Myocyte (in vitro differentiated cells): ENCODE measurements at places on chromosomes 2 and 18. TPM values are rescaled to one million over a fixed set of nuclear protein-coding genes. Genes with fewer than 3 reads are reported as not detected.

The STEAP3 gene
- total RNA-seq, result 60.7 and 75.7 TPM in 2 replicates

The CXCR1 gene
- total RNA-seq, result not detected in 2 replicates

The LYG1 gene
- total RNA-seq, result 1.3 TPM in 1 of 2 replicates, not detected in the other

The POTEJ gene
- not detected in 2 replicates for total RNA-seq

The TGFA gene
- 0.19 and 0.21 TPM in 2 replicates for total RNA-seq

The RHOB gene
- total RNA-seq, result 84.0 and 150 TPM in 2 replicates

The COL5A2 gene
- 278 and 285 TPM in 2 replicates for total RNA-seq

The ABCG8 gene
- total RNA-seq, result not detected in 2 replicates

The RBMS1 gene
- total RNA-seq, result 48.5 and 67.5 TPM in 2 replicates

The PAIP2B gene
- total RNA-seq, result 0.78 and 0.83 TPM in 2 replicates

The CNDP1 gene
- total RNA-seq, result not detected in 2 replicates

The LRP1B gene
- total RNA-seq, result 0.05 TPM in 2 replicates

The C1QL2 gene
- total RNA-seq, result 0.27 and 0.68 TPM in 2 replicates

The TSPYL6 gene
- not detected in 2 replicates for total RNA-seq

The CD8B2 gene
- not detected in 2 replicates for total RNA-seq

The KLHL41 gene
- total RNA-seq, result 1,702 and 1,869 TPM in 2 replicates

The LINC00305 gene
- not detected in 2 replicates for total RNA-seq

The PCARE gene
- 0.31 and 0.32 TPM in 2 replicates for total RNA-seq

The PSME4 gene
- 43.1 and 51.5 TPM in 2 replicates for total RNA-seq
